Endodermal cell (in vitro differentiated cells): ENCODE measurements at places on chromosomes 7 and 10. TPM values are rescaled to one million over a fixed set of nuclear protein-coding genes. Genes with fewer than 3 reads are reported as not detected.

SFR1 gene
- total RNA-seq = 9.2 and 9.9 TPM in 2 replicates

- H3K4me1 ChIP-seq = peaks cover 6% of the 10 kb centered on the region
- no peaks in the 10 kb centered on the region for H3K36me3 ChIP-seq
- no peak overlapping the region for H3K27ac ChIP-seq
- DNase-seq = no peak
- H3K4me3 ChIP-seq = no peak overlapping the region
These were observed 274.6 kb upstream of the SMIM30 start for GRCh38 chr7:113392841-113393540.

GRCh38 chr7:91683823-91684222 lies 196.7 kb downstream of the MTERF1 start:
- no peak overlapping the region for H3K27ac ChIP-seq
- no peaks in the 10 kb centered on the region for H3K4me1 ChIP-seq
- H3K36me3 ChIP-seq = no peaks in the 10 kb centered on the region

DNA sequence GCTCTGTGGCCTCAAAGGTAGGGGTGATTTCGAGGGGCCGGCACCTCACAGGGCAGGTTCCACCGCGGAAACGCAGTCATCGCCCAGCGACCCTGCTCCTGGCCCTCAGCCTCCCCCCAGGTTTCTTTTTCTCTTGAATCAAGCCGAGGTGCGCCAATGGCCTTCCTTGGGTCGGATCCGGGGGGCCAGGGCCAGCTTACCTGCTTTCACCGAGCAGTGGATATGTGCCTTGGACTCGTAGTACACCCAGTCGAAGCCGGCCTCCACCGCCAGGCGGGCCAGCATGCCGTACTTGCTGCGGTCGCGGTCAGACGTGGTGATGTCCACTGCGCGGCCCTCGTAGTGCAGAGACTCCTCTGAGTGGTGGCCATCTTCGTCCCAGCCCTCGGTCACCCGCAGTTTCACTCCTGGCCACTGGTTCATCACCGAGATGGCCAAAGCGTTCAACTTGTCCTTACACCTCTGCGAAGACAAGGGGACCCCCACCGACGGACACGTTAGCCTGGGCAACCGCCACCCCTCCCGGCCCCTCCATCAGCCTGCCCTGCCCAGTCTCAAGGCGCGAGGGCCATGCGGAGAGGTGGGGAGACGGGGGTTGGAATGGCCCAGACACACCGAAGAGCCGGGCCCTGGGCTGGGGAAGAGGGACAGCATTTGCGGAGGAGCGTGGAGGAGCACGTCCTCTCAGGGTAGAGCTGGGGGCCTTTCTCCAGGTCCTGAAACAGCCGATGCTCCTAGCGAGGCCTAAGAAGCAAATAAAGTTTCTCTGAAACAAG lies 6.0 kb downstream of the SHH start:
- no peak overlapping the region for H3K27ac ChIP-seq
- no peaks in the 10 kb centered on the region for H3K36me3 ChIP-seq
- peak; percentile 80 for DNase-seq
- H3K27me3 ChIP-seq = peaks cover 86% of the 10 kb centered on the region
- no peak overlapping the region for H3K4me3 ChIP-seq
